Breast epithelium (tissue), 4 donors: ENCODE measurements at places on chromosomes 2 and 18.

- H3K4me3 ChIP-seq: no peak overlapping the region
- H3K27me3 ChIP-seq: no peaks in the 10 kb centered on the region
- H3K4me1 ChIP-seq: no peaks in the 10 kb centered on the region
- H3K27ac ChIP-seq: no peak overlapping the region
- H3K36me3 ChIP-seq: no peaks in the 10 kb centered on the region
- no peak for DNase-seq
Observed at GRCh38 chr18:69081846-69082245, 284.0 kb downstream of the CCDC102B start.

DNA sequence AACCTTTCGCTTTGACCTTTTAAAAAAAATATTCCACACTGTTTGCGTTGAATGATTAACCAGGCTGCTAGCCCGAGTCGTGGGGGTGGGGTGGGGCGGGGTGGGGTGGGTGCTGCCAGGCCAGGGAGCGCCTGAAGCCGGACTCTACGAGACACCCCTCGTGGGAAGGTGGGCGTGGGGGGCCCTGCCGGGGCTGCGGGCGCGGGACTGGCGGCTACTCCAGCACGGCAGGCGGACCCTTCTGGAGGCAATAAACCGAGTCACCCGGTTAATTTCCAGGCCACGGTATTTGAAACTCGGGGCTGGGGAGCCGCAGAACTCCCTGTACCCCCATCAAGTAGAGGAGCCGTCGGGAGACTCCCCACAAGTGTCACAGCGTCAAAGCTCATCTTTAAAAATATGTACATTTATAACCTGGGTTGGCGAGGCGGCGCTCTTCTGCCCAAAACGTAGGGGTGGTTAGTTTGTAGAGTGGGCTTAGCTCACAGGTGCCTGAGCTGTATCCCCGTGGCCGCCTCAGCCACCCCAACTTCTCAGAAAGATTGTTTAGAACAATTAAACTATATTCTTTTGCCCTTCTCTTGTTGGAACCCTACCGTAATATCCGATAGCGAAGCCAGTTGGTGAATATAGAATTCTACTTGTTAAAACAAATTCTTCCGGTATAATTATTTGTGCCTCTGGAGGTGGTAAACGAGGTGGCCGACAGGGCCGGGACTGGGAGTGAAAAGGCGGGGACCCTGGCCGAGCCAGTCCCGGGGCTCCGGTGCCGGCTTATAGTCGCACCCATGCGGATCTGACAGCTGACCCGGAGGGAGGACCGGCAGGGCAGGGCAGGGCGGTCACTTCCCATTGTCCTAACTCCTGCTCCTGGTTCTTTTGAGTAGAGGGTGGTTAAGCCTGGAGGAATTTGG is 1.4 kb downstream of the B3GNT2 start:
- peak overlapping the region; percentile 98 for H3K27ac ChIP-seq
- no peaks in the 10 kb centered on the region for H3K36me3 ChIP-seq
- peak overlapping the region; percentile 95 for H3K4me3 ChIP-seq

DNA sequence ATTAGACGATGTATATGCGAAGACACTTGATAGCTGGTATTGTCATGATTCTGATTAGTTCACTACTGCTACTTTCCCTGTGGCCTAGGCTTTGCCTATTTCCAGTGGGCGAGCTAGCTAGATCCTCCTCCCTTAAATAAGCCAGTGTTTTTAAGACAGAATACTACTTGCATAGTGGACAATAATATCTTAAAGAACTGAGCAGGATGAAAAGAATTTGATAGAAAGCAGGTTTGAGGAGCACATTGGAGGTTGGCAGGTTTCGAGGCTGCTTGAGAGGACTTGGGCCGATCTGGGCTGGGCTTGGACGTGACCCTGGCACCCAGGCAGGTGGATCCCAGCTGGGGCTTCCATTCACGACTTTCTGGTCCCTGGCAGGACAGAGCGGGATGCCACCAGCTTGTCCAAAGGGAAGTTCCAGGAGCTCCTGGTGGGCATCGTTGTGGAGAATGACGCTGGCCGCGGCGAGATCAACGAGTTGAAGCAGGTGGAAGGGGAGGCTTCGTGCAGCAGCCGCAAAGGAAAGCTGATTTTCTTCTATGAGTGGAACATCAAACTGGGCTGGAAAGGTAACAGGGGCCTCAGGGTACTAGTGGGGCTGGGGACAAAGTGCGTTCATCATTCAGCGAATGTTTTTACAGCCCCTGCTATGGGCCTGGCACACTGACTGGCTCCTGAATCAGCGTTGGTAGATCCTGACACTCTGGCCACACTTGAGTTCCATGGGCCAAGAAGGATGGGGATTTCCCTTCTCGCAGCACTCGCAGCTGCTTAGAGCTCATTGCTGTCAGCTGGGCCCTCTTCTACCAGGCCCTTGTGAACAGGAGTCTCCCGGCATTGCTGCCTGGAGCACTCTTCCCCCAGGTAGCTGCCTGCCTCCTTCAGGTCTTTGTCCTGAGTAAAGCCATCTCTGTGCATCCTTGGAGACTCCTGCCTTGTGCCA is 16.9 kb downstream of the C2orf74 start:
- H3K4me1 ChIP-seq: peaks cover 16% of the 10 kb centered on the region
- DNase-seq: no peak
- H3K36me3 ChIP-seq: no peaks in the 10 kb centered on the region
- peak overlapping the region; percentile 88 for H3K4me3 ChIP-seq
- H3K27me3 ChIP-seq: no peaks in the 10 kb centered on the region
- peak overlapping the region; percentile 99 for H3K27ac ChIP-seq

GRCh38 chr2:197707316-197708213 is 2.4 kb downstream of the MARS2 start:
- no peak for DNase-seq
- no peaks in the 10 kb centered on the region for H3K27me3 ChIP-seq
- no peak overlapping the region for H3K27ac ChIP-seq
- H3K4me3 ChIP-seq: peak overlapping the region; percentile 81
- H3K36me3 ChIP-seq: no peaks in the 10 kb centered on the region

GRCh38 chr2:201194097-201194496 is 11.2 kb downstream of the CASP10 start:
- no peak for DNase-seq
- no peak overlapping the region for H3K27ac ChIP-seq
- no peaks in the 10 kb centered on the region for H3K4me1 ChIP-seq

- H3K4me3 ChIP-seq: no peak overlapping the region
- DNase-seq: no peak
- H3K27me3 ChIP-seq: no peaks in the 10 kb centered on the region
- no peaks in the 10 kb centered on the region for H3K4me1 ChIP-seq
- H3K36me3 ChIP-seq: no peaks in the 10 kb centered on the region
- no peak overlapping the region for H3K27ac ChIP-seq
Observed at GRCh38 chr2:40797120-40797519, 345.2 kb upstream of the SLC8A1 start.

GRCh38 chr2:239211396-239212094 is 189.3 kb downstream of the HDAC4 start:
- DNase-seq: no peak
- H3K4me3 ChIP-seq: no peak overlapping the region
- no peaks in the 10 kb centered on the region for H3K36me3 ChIP-seq

GRCh38 chr2:65390134-65390533 is 42.3 kb downstream of the SPRED2 start:
- H3K36me3 ChIP-seq: no peaks in the 10 kb centered on the region
- H3K27me3 ChIP-seq: no peaks in the 10 kb centered on the region
- H3K27ac ChIP-seq: peak overlapping the region; percentile 67
- DNase-seq: no peak

DNA sequence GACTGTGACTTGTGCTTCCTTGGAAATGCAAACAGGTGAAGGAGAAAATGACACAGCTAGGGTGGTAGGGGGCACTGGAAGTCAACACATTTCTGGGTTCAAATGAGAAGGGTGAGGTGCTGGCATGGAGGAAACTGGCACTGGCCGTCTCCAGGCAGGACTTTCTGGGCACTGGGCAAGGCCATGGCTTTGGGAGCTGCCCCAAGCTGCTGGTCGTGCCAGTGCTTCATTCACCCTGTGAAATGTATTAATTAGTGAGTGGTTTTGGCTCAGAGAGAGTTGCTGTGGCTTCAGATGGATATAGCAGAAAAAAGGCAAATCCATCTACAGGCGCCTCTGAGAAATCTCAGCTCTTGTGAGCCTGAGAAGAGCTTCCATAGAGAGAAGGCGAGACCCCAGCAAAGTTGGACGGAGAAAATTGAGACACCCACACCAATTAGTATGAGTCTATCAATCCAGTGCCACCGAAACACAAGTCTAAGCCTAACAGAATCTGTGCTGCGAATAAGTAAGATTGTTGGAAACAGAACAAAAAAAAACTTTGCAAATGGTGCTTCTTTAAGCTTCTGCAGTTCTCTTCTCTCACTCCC is 202.1 kb upstream of the TNP1 start:
- no peak overlapping the region for H3K4me3 ChIP-seq
- H3K36me3 ChIP-seq: no peaks in the 10 kb centered on the region
- no peaks in the 10 kb centered on the region for H3K4me1 ChIP-seq
- H3K27ac ChIP-seq: peak overlapping the region; percentile 9
- no peaks in the 10 kb centered on the region for H3K27me3 ChIP-seq
